ENCODE measurements at places on chromosomes 13 and 19.

DNA sequence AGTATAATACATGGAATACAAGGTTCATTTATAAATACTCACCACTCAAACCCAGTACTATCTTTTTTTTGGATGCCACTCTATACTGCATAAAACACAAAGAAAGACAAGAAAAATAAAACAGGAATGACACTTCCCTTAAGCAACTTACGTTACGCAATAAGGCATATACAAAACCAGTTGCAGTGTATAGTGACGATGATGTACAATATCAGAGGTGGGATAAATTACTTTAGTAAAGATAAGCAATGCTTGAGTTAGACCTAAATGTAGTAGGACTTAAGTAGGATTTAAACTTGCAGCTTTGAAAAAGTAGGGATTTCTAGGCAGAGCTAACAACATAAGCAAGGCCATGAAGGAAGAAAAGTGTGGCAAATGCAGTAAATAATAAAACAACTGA is 374.9 kb downstream of the SPRY2 start:
- DNase-seq: no peak

GRCh38 chr13:43648733-43649132 is 138.0 kb downstream of the ENOX1 start:
- no peak for DNase-seq

- no peak for DNase-seq
Observed at GRCh38 chr13:45775401-45775963, 73.4 kb downstream of the CBY2 start.

- no peak for DNase-seq
Observed at GRCh38 chr19:52231154-52231910, 38.1 kb upstream of the ZNF766 start.

GRCh38 chr19:53647792-53648191 is 16.0 kb downstream of the DPRX start:
- DNase-seq: no peak

- DNase-seq: no peak
Observed at GRCh38 chr13:94352057-94352456, 127.4 kb downstream of the DCT start.

GRCh38 chr19:28429356-28429755 is 783.6 kb downstream of the UQCRFS1 start:
- no peak for DNase-seq

DNA sequence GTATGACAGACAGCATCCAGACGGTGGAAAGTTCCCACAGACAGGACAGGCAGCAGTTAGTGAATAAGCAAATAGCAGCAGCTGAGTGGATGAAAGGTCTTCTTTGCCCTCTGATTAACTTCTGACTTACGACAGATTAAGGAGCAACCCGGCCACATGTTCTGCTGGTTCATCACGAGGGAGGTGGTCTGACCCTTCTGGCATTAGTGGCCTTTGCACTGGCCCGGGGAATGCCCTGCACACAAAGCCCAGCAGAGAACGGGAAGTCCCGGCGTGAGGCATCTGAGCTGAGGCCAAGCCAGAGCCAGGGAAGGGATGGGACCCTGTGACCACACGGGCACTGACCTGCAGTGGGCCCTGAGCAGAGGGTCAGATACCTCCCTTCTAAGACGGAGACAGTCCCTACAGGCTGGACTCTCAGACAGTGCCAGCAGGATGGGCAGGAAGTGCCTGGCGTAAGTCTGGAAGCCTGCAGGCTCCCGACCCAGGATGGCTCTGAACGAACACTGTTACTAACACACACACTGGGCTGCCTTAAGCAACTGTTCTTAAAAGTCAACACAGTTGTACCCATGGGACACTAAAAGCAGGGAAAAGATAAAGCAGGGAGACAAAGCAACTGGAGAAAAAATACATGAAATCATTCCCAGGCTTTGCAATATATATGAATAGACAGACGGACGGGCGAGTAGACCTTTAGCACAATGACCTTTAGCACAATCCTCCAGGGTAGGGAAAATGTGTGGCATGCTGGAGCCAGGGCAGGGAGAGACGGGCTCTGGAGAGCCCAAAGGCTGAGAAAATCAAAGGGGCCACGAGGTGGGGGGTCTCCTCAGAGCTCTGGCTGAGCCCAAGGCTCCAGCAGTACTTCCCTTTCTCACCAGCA is 6.3 kb downstream of the C19orf12 start:
- DNase-seq: no peak

DNA sequence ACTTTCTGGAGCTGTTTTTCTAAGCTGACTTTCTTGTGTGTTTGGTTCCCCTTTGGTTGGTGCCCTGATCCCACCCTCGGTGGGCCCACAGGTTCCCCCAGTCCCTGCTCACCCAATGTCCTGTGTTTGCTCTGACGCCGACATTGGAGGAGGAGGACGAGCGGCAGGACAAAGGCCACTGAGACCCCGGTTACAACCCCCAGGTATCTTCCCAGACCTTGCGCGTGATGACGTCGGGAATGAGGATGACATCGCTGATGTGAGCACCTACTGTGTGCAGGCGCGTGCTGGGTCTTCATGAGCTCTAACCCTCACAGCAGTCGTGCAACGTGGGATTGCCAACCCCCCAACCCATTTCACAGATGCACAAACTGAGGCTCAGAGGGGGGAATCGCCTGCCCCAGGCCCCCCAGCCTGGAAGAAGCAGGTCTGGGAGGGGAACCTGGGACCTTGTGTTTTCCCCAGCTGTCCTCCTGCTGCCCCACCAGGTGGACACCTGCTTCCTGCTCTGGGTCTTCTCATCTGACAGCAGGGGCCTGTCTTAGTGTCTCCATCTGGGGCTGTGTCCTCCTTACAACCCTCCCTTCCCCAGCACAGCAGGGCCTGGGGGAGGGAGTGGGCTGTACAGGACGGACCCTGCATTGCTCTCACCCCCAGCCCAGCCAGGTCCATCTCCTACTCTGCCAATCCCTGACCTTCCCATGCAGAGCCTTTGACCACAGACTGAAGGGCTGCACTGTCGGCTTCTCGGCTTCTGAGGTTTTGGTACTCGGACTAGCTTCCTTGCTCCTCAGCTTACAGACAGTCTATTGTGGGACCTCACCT is 4.7 kb upstream of the LILRA6 start:
- no peak for DNase-seq

DNA sequence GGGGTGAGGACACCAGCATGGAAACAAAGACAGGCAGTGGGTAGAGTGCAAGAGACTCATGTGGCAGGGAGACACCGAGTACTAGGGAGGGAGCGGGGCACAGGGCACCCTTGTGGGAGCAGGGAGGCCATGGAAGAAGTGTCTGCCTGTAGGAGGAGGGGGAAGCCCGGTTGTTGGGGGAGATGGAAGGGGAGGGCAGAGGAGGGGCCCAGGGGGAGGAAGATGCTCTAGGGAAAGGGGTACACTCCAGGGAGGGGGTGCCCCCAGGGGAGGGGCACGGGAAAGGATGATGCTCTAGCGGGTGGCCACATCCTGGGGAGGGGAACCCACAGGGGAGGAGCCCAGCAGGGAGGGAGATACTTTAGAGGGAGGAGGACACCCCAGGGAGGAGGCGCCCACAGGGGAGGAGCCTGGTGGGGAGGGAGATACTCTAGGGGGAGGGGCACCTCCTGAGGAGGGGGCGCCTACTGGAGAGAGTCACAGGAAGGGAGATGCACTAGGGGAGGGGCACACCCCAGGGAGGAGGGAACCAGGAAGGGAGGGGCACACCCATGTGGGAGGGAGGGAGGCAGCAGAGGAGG is 24.9 kb downstream of the CPAMD8 start:
- DNase-seq: no peak

Data from muscle of back (tissue), 13 donors.